ENCODE measurements at places on chromosomes 3 and 15.

DNA sequence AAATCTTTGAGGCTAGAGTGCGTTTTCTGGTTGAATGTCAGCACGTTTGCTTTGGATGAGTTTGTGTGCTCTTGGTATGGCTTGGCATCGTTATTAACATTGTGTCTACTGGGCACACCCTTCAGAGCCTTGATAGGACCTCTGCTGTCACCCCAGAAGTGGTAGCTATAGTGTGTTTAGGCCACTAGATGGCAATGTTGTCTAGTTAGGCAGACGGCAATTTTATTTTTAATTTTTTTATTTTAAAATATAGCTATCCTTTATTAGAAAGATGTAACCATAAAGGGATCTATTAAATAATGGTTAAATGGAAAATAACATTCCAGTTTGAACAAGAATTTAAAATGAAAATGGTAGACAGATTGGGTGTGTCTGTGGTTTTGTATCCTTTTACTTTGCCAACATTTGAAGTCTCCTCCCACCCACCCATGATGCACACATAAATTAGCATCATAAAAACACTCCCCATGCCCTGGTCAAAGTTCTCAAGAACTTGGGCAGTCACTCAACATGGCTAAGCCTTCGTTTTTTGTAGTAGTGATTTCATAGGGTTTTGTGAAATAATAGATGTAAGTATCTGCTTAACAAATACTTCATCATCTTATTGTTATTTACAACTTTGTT lies 200.7 kb downstream of the KCNH8 start:
- peak; percentile 2 for DNase-seq

- DNase-seq = peak; percentile 98
Measured at GRCh38 chr3:125129512-125129997, 73.8 kb upstream of the HEG1 start.

DNA sequence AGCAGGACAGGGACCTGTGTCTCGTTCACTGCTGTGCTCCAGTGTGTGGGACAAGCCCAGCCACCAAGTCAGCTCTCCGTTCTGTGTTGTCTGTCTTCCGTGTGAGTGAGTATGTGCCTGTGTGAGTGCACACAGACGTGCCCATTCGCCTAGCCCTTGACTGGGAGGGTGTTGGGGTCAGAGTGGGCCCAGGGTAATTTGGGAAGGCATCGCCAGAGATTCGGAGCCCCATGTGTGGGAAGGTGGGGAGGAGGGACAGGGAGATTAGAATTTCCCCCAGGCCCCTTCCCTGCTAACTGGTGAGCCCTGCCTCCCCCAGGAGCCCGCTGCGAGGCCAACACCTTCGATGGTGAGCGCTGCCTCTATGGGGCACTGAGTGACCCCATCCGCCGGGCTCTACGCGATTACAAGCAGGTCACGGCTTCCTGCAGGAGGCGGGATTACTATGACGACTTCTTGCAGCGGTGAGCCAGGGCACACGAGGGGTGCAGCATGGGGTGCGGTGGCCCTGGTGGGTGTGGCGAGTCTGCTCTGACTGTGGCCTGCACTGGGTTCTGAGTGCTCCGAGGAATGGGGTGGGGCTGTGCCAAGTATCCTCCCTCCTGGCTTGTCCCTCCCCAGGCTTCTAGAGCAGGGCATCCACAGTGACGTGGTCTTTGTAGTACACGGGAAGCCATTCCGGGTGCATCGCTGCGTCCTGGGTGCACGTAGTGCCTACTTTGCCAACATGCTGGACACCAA lies 3.1 kb downstream of the ABTB1 start:
- DNase-seq = no peak

DNA sequence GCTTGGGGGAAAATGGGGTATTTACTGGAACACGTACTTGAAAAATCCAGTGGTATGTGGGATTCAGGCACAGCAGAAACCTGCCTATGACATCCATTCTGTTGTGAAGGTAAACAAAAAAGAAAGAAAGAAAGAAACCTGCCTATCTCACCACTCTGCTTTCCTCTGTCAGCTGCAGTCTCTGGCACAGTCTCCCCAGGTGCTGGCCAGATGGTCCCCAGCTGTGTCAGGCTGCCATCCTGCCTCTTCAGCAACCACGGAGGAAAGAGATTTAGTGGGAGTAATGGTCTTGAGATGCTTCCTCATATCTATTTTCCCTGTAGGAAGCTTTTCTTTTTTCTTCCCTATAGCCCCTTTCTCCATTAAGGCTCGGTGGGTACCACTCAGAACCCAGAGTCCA lies 2.5 kb upstream of the PXYLP1 start:
- DNase-seq = no peak

DNA sequence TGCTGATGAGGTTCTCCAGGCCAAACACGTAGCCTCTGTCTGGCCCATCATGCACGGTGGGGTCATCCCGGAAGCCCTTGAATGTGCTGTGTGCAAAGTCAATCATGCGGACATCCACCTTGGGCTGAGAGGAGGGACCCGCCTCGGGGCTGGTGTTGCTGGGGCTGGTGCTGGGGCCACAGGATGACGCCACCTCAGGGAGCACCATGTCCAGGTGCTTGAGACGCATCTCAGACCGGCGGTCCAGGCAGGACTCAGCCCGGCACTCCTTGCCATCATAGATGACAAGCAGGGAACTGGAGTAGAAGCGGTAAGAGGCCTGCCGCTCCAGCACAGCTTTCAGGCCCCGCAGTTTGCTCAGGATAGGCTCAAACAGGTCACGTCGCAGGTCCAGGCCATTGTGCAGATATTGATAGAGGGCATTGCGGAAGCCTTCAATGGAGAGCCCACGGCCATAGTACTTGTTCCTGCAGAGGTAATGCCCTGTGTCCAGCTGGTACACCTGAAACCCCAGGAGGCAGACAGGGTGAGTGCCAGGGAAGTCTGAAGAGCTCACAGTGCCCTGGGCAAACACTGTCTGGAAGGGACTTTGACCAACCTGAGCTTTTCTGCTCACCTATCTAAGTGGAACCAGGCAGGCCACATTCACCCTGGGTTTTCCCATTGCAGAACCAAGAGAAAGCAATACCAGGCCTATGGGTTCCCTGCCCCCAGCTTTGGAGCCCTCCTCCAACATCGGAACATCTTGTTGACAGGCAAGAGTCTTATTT lies 3.6 kb upstream of the GMPPB start:
- DNase-seq = no peak

DNA sequence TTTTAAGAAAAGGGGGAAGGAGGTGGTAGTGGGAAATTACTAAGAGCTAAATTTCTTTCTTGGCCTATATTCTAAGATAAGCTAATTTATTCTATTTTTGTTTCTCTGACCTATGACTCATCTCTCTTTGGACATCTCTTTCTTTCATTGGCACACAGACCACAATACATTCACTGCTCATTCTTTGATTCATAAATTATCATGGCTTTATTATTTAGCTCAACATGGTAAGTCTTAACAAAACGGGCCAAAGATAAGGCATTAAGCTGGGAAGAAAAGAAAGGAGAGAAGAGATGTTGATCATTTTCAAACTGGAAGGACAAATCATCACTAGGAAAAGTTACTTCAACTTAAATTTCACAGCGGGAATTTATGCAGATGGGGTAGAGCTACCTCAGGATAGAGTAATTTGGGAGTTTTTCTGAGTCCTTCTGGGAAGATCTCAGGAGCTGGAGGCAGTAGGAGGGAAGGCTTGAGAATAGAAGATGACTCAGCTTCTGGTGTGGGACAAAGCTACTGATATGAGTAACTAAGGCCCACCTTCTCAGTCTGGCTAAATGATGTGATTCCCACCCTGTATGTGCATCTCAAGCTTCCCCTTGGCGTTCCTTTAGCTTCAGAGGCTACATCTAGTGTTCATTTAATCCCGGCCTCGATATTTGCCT lies 7.5 kb upstream of the ALCAM start:
- no peak for DNase-seq

- DNase-seq = no peak
Measured at GRCh38 chr3:58102976-58103451, 94.8 kb downstream of the FLNB start.

GRCh38 chr3:160372780-160373179 lies 26.2 kb downstream of the IFT80 start:
- no peak for DNase-seq

DNA sequence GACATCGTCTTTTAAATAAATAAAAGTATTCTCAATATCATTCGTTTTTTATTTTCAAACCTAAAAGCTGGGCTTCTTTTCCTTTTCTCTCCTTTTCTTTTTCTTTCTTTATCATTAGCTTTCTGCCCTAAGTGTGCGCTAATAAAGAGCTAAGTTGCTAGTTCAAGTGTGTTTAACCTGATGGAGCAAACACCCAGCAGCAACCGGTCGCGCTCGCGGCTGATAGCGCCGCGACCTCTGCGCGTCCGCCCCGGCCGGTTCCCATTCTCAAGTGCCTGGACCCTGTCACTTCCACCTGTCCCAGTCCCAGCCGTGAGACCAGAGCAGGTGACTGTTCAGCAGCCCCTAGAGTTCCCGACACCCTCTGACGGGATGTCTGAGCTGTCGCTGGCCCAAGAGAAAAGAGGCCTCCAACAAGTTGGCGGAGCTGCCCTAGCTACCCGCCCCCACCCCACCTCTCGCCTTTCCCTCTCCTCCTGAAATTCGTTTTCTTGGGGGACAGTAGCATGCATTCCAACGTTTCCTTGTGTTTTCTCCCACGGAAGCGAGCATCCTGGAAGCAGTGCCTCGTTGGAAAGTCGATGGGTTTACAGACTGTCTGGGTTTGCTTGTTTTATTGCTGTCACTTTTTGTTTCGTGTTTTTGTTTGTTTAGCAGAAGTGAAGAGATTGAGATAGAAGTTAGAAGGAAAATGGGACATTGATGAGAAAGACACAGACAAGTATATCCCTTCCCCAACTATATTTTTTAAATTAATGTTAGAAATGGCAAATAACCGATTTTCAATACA lies 3.1 kb upstream of the MECOM start:
- DNase-seq = no peak

- DNase-seq = no peak
Measured at GRCh38 chr3:127123533-127123932, 69.4 kb upstream of the PRR23E start.

DNA sequence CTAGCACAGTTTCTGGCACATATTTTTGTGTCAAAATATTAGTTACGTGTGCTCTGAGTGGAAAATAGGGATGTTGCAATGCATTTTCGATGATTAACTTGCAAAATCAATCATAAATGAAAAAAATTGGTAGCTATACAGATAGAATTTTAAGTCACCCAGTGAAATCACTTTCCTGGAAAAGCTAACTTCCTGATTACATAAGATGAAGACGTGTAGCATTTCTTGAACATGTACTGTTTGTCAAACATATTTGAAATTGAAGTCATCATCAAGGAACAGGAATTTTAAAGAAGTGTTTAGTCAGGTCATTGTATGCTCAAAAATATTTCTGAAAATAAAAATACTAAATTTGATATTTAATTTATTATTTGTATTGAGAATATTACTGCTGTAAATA lies 977.7 kb downstream of the PLOD2 start:
- DNase-seq = no peak

DNA sequence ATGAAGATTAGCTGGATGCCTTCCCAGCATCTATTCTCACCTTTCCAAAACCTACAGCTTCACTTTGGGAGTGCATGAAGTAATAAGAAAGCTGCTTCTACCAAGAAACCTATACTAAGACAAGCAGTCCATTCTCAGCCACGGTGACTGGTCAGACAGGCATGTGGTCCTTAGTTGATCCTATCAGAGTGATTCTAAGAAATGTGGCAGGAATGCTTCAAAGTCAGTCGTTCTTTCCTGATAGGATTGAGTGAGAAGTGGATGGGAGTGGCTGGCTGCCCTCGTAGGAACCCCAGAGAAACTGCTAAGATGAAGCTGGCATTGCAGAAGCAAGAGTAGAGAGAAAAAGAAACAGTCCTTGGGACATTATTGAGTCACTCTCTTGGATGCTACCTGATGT lies 16.6 kb downstream of the FOXB1 start:
- DNase-seq = no peak

DNA sequence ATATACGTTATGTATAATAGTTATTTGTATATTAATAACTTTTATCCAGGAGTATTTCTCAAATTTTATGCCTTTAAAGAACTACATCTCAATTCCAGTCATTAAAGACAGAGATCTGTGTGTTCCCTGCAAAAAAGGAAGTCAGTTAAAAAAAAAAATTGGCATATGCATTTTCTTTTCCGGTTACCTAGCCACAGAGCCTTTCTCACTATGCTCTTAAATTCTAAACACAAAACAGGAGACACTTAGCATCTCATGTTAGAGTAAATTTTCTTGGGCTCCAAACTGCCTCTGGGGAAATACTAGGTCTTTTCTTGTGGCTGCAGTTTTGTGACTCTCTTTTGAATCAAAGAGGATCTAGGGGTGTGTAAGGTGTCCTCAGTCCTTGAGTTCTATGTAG lies 105.9 kb downstream of the KCNH8 start:
- no peak for DNase-seq

GRCh38 chr15:26083457-26083856 lies 220.3 kb upstream of the ATP10A start:
- DNase-seq = no peak

- DNase-seq = no peak
Measured at GRCh38 chr3:88572450-88572849, 422.7 kb downstream of the C3orf38 start.

DNA sequence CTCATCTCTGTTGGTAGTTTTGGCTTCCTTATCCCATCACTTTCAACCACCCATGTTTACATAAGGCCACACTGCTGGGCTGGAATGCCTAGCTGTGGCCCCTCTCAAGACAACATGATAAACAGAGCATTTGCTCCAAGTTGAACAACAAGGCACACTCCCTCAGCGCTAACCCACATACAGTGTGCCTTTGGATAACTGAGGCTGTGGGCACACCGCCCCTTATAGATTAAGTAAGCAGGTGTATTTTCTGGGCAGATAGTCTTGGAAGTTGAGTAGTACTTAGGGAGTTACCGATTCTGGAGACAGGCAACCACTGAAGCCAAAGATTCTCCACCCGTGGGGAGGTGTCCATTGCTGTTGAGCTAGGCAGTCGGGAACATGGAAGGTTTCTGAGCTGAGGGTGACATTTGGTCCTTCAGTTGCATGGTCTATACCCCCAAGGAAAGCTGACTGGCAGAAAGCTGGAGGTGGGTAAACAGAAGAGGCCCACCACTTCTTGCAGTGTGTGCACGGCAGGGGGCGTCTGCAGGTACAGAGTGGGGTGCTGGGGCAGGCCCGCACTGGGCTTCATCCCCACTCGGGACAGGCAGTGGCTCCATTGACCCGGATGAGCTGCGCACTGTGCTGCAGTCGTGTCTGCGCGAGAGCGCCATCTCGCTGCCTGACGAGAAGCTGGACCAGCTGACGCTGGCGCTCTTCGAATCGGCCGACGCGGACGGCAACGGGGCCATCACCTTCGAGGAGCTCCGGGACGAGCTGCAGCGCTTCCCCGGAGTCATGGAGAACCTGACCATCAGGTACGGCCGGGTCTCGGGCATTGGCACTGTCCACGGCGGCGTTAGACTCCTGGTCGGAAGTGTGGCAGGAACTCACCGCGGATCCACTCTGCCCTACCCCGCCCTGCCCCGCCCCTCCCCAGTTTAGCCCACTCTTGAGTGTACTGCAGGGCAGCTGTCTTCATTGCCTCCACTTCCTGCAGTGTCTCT lies 16.8 kb downstream of the NOX5 start:
- no peak for DNase-seq

GRCh38 chr3:171239757-171240503 lies 213.4 kb upstream of the SLC2A2 start:
- no peak for DNase-seq
